Astrocyte (in vitro differentiated cells and primary cell): ENCODE measurements at places on chromosomes 1 and 21. TPM values are rescaled to one million over a fixed set of nuclear protein-coding genes. Genes with fewer than 3 reads are reported as not detected.

MPL gene
- not detected in 2 replicates for total RNA-seq

ANGPTL3 gene
- total RNA-seq: not detected in 2 replicates

BRINP3 gene
- total RNA-seq: not detected in 2 replicates

HAPLN2 gene
- total RNA-seq: not detected in 2 replicates

BCL10 gene
- total RNA-seq: 36.4 and 38.4 TPM in 2 replicates

KCNE2 gene
- total RNA-seq: 0.27 TPM in 1 of 2 replicates, not detected in the other

PRRX1 gene
- 1.3 and 2.6 TPM in 2 replicates for total RNA-seq

DRAXIN gene
- total RNA-seq: 0.79 and 1.7 TPM in 2 replicates

NGF gene
- total RNA-seq: 12.5 and 12.9 TPM in 2 replicates

ETNK2 gene
- 8.2 and 9.7 TPM in 2 replicates for total RNA-seq

CD52 gene
- total RNA-seq: 1.9 TPM in 1 of 2 replicates, not detected in the other

IL12RB2 gene
- 0.11 TPM in 1 of 2 replicates, not detected in the other for total RNA-seq

FCGR3A gene
- not detected in 2 replicates for total RNA-seq

CDK11B gene
- 21.1 and 23.4 TPM in 2 replicates for total RNA-seq

CLIC6 gene
- total RNA-seq: 0.22 and 0.30 TPM in 2 replicates

RNF186 gene
- total RNA-seq: not detected in 2 replicates

SNAPIN gene
- total RNA-seq: 27.4 and 31.3 TPM in 2 replicates

TRIM63 gene
- total RNA-seq: not detected in 2 replicates

LRRC40 gene
- 18.3 and 20.2 TPM in 2 replicates for total RNA-seq

COL16A1 gene
- 42.9 and 56.5 TPM in 2 replicates for total RNA-seq

ENSA gene
- total RNA-seq: 83.9 and 99.6 TPM in 2 replicates

SPRR2B gene
- not detected in 2 replicates for total RNA-seq

TMEM240 gene
- total RNA-seq: 7.0 and 9.0 TPM in 2 replicates

FAM72C gene
- total RNA-seq: 0.41 and 0.61 TPM in 2 replicates

SPAG17 gene
- 0.67 and 1.9 TPM in 2 replicates for total RNA-seq

SEMA6C gene
- total RNA-seq: 7.4 and 7.5 TPM in 2 replicates

ZNF648 gene
- not detected in 2 replicates for total RNA-seq

ZP4 gene
- total RNA-seq: 0.27 and 0.31 TPM in 2 replicates

TMOD4 gene
- 1.4 TPM in 1 of 2 replicates, not detected in the other for total RNA-seq

OR14K1 gene
- not detected in 2 replicates for total RNA-seq

LPAR3 gene
- total RNA-seq: 0.70 and 0.91 TPM in 2 replicates

NPL gene
- 3.3 TPM in 2 replicates for total RNA-seq

TSPAN2 gene
- total RNA-seq: 23.7 and 32.8 TPM in 2 replicates

CYP4B1 gene
- total RNA-seq: not detected in 2 replicates

LHX4 gene
- total RNA-seq: 0.14 and 0.36 TPM in 2 replicates

C1orf115 gene
- total RNA-seq: 1.1 and 1.8 TPM in 2 replicates

DNALI1 gene
- 7.2 and 9.6 TPM in 2 replicates for total RNA-seq

ERG gene
- total RNA-seq: 0.84 and 1.9 TPM in 2 replicates

FAAP20 gene
- 114 and 124 TPM in 2 replicates for total RNA-seq

C1orf35 gene
- 19.8 and 21.8 TPM in 2 replicates for total RNA-seq

TFAP2E gene
- total RNA-seq: 0.41 and 0.48 TPM in 2 replicates

RHBG gene
- not detected in 2 replicates for total RNA-seq

MAP1LC3C gene
- total RNA-seq: 3.4 and 9.9 TPM in 2 replicates

CCDC27 gene
- total RNA-seq: not detected in 2 replicates

FMO1 gene
- not detected in 2 replicates for total RNA-seq

STIL gene
- 5.1 and 8.8 TPM in 2 replicates for total RNA-seq

SGIP1 gene
- total RNA-seq: 4.4 and 8.8 TPM in 2 replicates

TMEM54 gene
- 8.0 and 9.3 TPM in 2 replicates for total RNA-seq

SZT2 gene
- 28.5 and 30.0 TPM in 2 replicates for total RNA-seq

CACHD1 gene
- 21.2 and 28.3 TPM in 2 replicates for total RNA-seq

LORICRIN gene
- not detected in 2 replicates for total RNA-seq
